AG08395 (cell line): ENCODE measurements at places on chromosomes 4 and X.

DNA sequence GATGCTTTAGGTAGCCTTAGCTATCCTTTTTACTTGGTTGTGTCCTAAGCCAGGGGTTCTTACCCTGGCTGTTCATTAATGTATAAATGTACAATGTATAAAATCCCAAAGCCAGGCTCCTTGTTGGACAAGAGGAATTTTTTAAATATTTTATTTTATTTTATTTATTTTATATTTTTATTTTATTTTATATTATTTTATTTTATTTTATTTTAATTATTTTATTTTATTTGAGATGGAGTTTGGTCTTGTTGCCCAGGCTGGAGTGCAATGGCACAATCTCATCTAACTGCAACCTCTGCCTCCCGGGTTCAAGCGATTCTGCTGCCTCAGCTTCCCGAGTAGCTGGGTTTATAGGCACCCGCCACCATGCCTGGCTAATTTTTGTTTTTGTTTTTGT lies 8.1 kb upstream of the SLC2A9 start:
- DNase-seq: no peak

DNA sequence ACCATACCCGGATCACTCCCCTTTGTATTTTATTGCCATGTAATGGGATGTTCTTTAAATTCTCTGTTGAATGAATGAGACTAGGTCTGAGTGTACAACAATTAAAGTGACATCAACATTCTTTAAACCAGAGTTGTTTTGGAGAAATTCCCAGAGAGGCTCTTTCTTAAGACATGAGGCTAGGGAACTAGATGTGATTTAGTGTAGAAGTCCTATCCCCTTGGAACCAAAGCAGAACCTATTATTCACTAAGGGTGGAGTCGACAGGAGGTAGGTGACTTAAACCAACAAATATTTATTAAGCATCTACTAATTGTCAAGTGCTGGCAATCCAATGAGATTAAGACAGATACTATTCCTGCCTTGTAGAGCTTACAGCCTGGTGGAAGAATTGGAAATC lies 1.7 kb downstream of the EIF1AX start:
- DNase-seq: peak; percentile 56

- no peak for DNase-seq
Measured at GRCh38 chrX:150907474-150907873, 9.0 kb upstream of the CD99L2 start.

GRCh38 chrX:130024127-130024526 lies 41.7 kb downstream of the BCORL1 start:
- peak; percentile 83 for DNase-seq

DNA sequence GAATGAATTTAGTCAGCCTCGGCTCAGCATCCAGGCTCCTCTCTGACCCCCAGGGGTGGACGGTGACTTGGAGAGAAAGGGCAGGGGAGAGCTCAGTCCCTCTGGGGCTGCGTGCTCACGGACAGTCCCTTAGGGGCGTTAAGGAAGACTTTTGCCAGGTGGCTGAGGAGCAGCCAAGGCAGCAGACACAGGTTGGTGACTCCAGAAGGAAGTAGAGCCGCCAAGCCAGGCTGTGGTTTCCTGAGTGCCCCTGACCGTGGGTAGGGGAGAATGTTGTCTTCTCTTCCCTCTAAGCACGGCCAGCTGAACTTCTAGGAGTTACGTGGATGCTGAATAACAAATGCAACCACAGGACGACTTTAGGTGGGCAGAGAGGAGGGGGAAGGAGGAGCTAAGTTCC lies 91.0 kb upstream of the MTM1 start:
- no peak for DNase-seq

DNA sequence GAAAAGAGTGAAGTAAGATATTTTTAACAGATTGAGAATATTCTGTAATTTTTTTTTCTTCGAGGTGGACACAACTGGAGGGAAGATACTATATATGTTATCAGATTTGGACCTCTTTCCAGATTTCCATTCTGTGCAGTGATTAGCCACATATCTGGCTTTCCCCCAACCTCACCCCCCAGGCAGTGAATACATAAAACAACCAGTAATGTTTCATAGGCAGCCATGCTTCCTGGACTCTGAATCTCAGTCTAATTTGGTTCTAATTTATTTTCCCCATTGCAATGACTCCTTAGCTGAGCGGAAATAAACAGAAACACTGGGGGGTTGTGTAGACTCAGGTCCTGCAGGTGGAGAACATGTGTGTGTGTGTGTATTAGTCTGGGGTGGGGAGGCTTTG lies 226.5 kb downstream of the FBXW7 start:
- DNase-seq: no peak

DNA sequence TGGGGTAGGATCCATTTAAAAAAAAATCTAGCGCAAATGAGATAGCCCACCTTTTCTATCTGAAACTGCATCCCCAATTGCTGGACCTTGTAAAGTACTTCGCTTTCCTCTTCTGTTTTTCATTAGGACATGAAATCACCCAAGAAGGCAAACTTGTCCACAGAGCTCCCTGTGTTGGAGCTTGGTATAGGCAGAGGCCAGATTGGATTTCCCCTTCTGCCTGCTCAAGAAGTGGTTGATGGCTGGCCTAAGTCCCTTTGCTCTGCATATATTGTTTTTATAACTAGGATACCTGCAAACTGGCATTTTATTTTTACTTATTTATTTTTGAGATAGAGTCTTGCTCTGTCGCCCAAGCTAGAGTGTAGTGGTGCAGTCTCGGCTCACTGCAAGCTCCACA lies 28.4 kb downstream of the RNF4 start:
- no peak for DNase-seq

DNA sequence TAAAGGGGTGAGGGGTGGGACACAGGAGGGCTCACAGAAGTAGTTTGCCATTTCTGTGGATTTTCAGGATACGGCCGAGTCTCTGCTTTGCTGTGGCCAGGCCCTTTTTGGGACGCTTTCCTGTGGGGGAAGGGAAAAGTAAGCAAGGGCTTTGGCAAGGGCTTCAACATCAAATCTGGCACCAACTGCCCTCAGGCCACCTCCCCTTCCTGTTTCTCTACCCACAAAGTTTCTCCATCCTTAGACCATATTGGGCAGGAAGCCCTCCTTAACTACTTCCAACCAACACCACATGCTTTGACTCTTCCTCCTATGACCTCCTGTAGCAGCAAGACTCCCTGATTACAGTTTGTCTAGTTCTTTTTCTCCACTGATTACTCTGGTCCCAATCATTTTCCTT lies 105.1 kb downstream of the PHF8 start:
- no peak for DNase-seq

GRCh38 chrX:148601034-148601433 lies 100.6 kb downstream of the AFF2 start:
- peak; percentile 35 for DNase-seq
